ENCODE measurements at places on chromosomes 2 and 18.

DNA sequence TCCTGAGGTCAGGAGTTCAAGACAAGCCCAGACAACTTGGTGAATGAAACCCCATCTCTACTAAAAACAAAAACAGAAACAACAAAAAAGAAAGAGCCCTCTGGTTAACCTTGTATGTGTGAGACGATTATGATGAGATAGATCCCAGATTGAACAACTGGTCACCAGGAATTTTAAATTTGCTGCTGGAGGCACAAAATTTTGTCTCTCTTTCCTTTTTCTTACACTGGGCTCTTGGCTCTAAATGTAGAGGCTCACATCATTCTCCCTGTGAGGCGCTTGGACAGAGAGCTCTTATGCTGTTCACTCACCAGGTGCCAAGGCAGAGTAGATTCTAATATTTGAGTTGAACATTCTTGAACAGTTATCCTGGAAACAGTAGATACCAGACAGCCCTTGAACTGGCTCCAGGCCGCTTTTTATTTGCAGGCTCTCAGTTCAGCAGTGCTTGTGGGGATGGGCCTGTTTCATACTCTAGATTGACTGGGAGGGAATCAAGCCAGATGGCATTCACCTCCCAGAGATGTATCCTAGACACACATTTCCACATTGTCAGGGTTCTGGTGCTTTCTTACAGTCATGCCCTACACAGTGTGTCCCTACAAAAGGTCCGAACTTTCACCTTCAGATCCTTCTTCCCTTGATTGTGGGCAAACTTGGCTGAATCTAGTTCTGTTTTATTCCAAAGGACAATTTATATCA lies 1159.6 kb downstream of the RPIA start:
- DNase-seq = no peak

DNA sequence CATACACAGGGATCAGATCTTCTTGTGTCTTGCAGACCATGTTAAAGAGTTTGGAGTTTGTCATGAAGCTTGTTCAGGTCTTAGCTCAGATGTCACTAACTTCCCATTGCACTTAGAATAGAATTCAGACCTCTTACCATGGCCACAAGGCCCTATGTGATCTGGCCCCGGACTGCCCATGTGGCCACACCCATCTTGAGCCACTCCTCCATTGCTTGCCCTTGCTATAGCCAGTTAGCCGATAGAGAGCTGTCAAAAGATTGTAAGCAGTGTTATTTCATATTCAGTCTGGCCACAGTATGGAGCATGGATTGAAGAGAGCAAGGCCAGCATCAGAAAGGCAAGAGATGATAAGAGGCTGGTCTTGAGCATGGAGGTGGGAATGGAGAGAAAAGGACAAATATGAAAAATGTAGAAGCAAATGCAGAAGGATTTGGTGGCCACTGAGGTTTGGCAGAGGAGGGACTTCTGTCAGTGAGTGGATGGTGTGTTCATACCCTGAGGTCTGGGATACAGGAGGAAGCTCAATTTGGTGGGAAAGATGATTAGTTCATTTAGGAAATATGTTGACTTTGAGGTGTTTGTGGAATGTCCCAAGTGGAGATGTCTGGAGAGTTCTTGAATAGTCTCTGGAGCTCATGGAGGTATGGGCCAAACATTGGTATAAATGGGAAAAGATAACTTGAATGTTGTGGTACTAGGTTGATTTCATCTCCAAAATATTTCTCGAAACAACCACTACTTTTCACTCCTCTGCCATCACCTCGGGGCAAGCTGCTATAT lies 10.6 kb downstream of the DGUOK start:
- no peak for DNase-seq

DNA sequence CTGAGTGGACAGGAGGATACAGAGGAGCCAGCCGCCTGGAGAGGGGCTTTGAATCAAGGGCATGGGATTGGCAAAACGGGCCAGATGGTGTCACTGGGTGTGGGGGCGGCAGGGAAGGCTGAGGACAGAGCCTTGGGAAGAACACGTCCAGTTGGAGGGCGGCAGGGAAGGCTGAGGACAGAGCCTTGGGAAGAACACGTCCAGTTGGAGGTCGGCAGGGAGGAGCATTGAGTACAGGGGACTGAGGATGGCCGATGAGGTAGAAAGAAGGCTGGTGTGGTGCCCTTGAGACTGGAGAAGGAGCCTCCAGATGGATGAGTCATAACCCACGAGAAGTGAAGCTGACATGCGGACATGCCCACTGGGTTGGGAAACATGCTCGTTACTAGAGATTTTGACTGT lies 4.5 kb downstream of the HES6 start:
- DNase-seq = no peak

GRCh38 chr2:70084973-70085710 lies 2.1 kb upstream of the PCBP1 start:
- DNase-seq = peak; percentile 44

- DNase-seq = no peak
These were observed 247.5 kb downstream of the NBAS start for GRCh38 chr2:15313657-15314056.

GRCh38 chr2:54704688-54705605 lies 18.5 kb upstream of the EML6 start:
- no peak for DNase-seq

- no peak for DNase-seq
These were observed 2.4 kb downstream of the HNRNPLL start for GRCh38 chr2:38600242-38600891.

DNA sequence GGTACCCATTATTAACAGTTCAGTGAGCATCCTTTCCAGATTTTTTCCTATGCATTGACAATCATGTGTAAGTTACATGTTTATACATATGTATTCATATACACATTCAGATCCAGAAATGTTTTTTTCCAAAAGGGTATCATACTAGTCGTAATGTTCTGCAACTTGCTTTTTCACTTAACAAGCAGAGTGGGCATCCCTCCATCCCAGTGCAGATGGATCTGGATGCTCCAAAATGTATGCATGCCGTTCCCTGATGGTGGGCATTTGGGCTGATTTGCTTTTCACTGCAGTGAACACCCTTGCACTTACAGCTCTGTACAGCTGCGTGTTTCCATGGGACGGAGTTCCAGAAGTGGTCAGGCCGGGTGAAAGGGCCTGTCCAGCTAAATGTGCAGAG lies 57.0 kb downstream of the DNMT3A start:
- DNase-seq = no peak

DNA sequence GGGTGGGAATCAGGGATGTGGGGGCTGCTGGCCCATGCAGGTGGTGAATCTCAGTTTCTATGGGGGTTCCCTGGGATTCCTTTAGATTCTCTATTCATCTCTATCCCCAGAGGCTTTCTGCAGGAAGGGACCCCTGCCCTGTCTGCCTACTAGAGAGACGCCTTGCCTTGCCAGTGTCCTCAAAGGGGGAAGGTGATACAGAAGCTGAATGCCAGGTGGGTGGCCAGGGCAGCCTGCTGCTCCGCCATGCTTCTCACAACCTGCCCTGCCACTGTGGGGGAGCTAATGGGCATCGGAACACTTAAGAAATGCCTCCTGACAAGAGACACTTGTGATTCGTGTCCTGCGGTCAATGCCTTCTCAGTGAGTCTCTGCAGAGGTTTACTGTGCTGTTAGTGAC lies 368.4 kb downstream of the EN1 start:
- no peak for DNase-seq

DNA sequence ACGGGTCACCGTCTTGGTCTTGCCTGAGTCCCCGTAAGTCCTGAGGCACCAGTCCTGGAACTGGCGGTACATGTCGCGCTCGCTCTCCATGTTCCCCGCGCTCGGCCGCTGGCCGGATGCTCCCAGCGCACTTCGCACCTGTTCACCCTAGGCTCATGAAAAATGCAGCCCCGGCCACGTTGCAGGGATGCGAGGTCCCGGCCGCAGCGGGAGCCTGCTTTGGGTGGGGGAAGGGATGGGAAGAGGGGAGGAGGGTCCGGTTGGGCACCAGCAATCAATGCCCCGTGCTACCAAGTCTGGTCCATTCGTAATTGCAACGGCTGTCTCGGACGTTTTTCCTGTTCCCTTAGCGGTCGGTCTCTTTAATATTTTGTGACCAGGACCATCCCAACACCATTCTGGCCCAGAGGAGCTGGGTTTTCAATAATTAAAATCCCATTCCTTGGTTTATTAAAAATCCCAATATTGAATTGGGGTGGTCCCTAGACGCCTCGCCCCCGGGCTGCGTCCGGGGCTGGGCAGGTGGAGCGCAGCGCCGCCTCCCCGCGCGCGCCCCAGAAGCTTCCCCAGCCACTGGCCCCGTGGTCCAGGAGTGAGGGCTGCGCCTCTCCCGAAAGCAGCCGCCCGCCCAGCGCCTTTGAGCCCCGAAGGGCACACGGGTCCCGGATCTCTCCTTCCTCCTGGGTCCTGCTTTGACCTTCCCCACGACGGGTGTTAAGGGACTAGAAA lies 1.4 kb downstream of the NOL4 start:
- no peak for DNase-seq

- DNase-seq = peak; percentile 53
These were observed 20.5 kb upstream of the ZNF236 start for GRCh38 chr18:76801567-76802505.

- no peak for DNase-seq
These were observed 32.6 kb upstream of the LRRC30 start for GRCh38 chr18:7198326-7198725.

DNA sequence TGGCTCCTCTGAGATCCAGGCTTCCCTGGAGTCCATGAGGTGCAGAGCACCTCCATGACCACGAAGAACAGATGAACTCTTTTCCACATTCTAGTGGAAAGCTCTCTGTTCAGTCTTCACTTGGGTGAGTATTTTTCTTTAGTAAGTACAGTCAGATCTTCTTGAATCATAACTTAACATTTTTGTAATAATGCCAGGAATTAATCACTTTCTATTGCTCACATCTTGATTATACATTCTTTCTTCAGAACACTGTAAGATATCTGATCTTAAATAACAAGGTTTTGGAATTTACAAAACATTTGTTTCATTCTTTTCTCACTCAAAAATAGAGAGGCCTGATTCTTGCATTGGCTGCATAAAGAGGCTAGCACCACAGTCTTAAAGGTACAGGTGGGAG lies 45.4 kb upstream of the RND3 start:
- no peak for DNase-seq

- no peak for DNase-seq
These were observed 60.0 kb upstream of the SPTBN1 start for GRCh38 chr2:54396107-54396506.

DNA sequence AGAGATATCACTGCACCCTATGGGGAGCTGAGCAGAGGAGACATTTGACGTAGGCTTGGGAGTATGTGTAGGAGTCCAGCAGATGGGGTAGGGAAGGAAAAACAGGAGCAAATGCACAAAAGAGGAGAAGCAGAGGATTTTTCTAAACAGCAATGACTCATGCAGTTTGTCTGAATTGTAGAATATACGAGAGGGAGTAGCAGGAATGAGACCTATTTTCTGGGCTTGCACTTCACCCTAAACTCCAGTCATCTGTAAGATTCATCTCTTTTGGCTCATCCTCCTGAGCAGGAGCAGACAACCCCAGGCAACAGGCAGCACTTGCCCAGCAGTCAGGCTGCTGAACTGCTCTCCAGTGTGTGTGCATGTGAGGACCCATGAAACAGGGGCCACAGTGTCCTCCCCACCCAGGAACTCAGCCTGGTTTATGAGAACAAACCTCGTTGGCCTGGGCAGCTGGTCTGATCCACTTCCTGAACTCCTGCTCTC lies 100.2 kb upstream of the CDC42EP3 start:
- no peak for DNase-seq

DNA sequence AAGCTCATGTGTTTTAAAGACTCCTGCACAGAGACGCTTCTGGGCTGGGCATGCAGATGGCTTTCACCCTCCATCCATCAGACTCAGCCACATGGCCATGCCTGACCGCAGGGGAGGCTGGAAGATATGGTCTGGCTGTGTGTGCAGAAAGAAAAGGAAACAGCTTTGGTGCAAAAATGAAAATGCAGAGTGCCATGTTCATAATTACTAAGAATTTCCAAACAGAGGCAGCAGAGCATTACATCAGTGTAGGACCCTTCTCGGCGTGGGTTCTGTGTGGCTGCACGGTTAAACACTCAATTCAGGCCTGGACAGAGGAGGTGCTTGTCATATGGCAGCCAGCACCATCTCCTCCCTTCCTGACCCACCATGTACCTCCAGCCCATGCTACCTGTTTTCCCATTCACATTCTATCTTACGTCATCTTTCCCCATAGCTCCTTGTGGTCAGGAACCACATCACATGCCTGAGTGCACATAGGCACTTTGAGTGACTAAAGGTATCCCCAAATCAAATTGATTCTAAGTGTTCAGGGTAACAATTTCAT lies 200.3 kb upstream of the ID2 start:
- peak; percentile 43 for DNase-seq

GRCh38 chr2:94776036-94776435 lies 95.2 kb upstream of the TEKT4 start:
- DNase-seq = no peak

GRCh38 chr2:84970210-84970867 lies 622 bp upstream of the KCMF1 start:
- DNase-seq = peak; percentile 58

- DNase-seq = no peak
These were observed 1.2 kb upstream of the MZT2A start for GRCh38 chr2:131493199-131493968.

- DNase-seq = no peak
These were observed 132.5 kb downstream of the SPHKAP start for GRCh38 chr2:228048838-228049490.

DNA sequence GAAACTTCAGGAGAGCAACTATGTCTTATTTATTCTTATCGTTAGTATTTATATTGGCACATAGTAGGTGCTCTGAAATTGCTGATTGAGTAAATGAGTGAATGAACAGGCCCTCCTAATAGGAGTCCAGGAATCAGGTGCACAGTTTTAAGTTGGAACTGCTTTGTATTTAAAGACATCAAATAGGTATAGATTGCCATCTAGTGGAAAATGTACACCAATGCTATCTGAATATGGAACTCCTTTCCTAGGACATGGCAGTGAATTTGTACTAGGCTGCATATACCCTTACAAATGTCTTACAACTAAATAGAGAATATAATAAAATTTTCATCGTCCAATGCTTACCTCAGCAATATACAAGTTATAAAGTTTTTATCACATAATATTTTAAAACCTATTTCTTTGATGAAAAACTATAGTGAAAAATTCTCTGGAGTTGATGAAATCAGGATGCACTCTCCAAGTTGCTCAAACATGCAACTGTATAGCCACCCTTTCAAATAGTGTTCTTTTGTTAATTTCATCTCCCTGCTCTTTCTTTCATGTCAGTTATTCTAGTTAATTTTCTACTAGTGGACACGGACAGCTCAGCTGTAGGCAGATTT lies 318.9 kb upstream of the SYT4 start:
- no peak for DNase-seq

- DNase-seq = no peak
These were observed 217.0 kb upstream of the CXCR4 start for GRCh38 chr2:136334967-136335366.

- DNase-seq = no peak
These were observed 54.7 kb downstream of the THADA start for GRCh38 chr2:43541165-43541564.

- no peak for DNase-seq
These were observed 77.1 kb downstream of the MBOAT2 start for GRCh38 chr2:8926356-8926755.

GRCh38 chr2:86477349-86477748 lies 36.2 kb downstream of the KDM3A start:
- DNase-seq = no peak

Measured in activated T-cell treated with anti-CD3 and anti-CD28 coated beads for 48 hours (primary cell).